Hepatocyte (in vitro differentiated cells): ENCODE measurements at places on chromosomes 12 and 14. TPM values are rescaled to one million over a fixed set of nuclear protein-coding genes. Genes with fewer than 3 reads are reported as not detected.

FOXM1 gene
- 9.4 and 11.0 TPM in 2 replicates for polyA plus RNA-seq

B4GALNT1 gene
- polyA plus RNA-seq: 0.97 and 1.2 TPM in 2 replicates

KRT73 gene
- not detected in 2 replicates for polyA plus RNA-seq

SERPINA10 gene
- 4.5 and 10.5 TPM in 2 replicates for polyA plus RNA-seq

BEST3 gene
- polyA plus RNA-seq: 0.34 TPM in 1 of 2 replicates, not detected in the other

WSCD2 gene
- 2.1 and 4.3 TPM in 2 replicates for polyA plus RNA-seq

ART4 gene
- 5.1 and 7.3 TPM in 2 replicates for polyA plus RNA-seq

UNG gene
- polyA plus RNA-seq: 35.3 and 41.2 TPM in 2 replicates

KLHL42 gene
- polyA plus RNA-seq: 13.5 and 20.5 TPM in 2 replicates

CPM gene
- 28.0 and 30.2 TPM in 2 replicates for polyA plus RNA-seq

PTPN6 gene
- polyA plus RNA-seq: 20.8 and 25.4 TPM in 2 replicates

OR6C1 gene
- not detected in 2 replicates for polyA plus RNA-seq

CPNE6 gene
- not detected in 2 replicates for polyA plus RNA-seq

GPX2 gene
- polyA plus RNA-seq: 75.5 and 115 TPM in 2 replicates

OTUB2 gene
- polyA plus RNA-seq: 1.5 and 2.8 TPM in 2 replicates

CACNA2D4 gene
- 2.1 and 5.7 TPM in 2 replicates for polyA plus RNA-seq

IQSEC3 gene
- 2.7 and 4.3 TPM in 2 replicates for polyA plus RNA-seq
